ENCODE measurements at places on chromosomes 2 and 18.

- no peaks in the 10 kb centered on the region for H3K27me3 ChIP-seq
- H3K36me3 ChIP-seq, result no peaks in the 10 kb centered on the region
- H3K27ac ChIP-seq, result no peak overlapping the region
- H3K4me3 ChIP-seq, result no peak overlapping the region
Measured at GRCh38 chr2:104745846-104746245, 108.1 kb upstream of the POU3F3 start.

- no peak for DNase-seq
- no peaks in the 10 kb centered on the region for H3K27me3 ChIP-seq
- H3K27ac ChIP-seq, result no peak overlapping the region
- no peak overlapping the region for H3K4me3 ChIP-seq
- H3K36me3 ChIP-seq, result no peaks in the 10 kb centered on the region
Measured at GRCh38 chr2:12090590-12090989, 344.2 kb downstream of the LPIN1 start.

DNA sequence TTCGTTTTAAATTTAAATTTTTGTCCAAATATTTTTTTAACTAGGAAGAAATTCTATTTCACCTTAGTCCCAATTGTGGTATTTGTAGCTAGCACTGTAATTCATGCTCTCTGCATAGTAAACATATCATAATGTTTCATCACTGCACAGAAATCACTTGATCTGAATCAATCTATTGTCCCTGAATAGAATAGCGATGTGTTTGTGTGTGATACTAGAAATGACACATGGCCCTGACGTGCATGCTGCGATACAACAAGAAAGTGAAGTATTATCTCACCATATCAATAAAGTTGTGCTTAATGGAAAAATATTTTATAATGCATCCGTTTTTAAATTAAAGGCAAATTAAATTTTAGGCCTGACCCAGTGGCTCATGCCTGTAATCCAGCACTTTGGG is 10.0 kb downstream of the TTL start:
- H3K27me3 ChIP-seq, result no peaks in the 10 kb centered on the region
- peaks cover 13% of the 10 kb centered on the region for H3K36me3 ChIP-seq
- no peak overlapping the region for H3K4me3 ChIP-seq
- no peak for DNase-seq

DNA sequence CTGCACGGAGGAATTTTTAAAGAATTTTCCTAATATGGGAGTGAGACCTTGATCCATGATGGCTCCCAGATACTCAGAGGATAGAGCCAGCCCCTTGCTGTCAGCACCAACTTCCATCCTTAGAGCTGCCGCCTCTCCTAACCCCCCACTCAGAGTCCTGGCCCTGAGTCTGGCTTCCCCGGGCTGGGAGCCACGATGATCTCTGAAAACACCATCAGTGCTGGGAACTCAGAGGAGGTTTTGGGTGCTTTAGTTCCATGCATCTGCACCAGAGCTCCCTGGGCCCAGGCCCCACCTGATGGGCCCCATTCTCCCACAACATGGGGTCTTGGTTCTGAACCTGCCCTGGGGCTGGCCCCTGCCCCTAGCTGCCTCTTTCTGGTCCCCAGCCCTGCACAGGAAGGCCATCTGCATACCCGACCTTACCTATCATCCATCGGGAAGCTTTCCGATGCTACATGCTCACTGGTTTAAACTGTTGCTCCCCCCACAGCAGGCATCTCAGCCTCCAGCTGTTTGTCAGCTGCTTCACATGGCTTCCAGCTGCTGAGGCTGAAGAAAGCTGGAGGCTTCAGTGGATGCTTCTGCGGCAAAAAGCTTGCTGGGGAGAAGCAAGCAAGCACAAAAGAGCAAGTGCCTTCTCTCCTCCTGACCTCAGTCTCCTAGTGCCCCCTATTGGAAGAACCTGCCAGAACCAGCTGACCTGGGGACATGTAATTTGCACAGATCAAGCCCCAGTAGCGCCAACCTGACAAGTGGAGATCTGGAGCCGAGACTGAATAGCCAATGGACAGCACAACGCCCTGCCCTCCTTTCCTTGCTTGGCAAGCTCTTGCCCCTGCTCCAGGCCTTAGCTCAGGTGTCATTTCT is 24.2 kb upstream of the RHOB start:
- peaks cover 11% of the 10 kb centered on the region for H3K4me1 ChIP-seq
- no peak for DNase-seq
